ENCODE measurements at places on chromosomes 5 and 9.

- DNase-seq: no peak
These were observed 13.1 kb downstream of the NACC2 start for GRCh38 chr9:136081826-136082495.

DNA sequence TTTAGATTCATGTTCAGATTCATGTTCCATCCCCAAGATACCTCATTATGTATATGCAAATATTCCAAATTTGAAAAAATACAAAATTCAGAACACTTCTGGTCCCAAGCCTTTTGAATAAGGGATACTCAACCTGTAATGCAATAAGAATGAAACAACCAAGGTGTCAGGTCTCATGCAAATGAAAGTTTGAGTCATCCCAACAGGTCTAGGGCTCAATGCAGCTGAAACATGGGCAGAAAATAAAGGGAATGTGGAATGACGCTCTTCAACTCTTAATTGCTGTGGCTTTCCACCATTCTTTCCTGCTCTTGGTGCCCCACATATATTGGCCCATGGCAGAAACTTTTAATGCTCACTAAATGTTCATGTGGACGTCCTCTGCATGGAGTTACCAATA, 107.3 kb upstream of the DAPK1 start:
- DNase-seq: no peak

- DNase-seq: no peak
These were observed 70.3 kb downstream of the PAPPA start for GRCh38 chr9:116223926-116224325.

DNA sequence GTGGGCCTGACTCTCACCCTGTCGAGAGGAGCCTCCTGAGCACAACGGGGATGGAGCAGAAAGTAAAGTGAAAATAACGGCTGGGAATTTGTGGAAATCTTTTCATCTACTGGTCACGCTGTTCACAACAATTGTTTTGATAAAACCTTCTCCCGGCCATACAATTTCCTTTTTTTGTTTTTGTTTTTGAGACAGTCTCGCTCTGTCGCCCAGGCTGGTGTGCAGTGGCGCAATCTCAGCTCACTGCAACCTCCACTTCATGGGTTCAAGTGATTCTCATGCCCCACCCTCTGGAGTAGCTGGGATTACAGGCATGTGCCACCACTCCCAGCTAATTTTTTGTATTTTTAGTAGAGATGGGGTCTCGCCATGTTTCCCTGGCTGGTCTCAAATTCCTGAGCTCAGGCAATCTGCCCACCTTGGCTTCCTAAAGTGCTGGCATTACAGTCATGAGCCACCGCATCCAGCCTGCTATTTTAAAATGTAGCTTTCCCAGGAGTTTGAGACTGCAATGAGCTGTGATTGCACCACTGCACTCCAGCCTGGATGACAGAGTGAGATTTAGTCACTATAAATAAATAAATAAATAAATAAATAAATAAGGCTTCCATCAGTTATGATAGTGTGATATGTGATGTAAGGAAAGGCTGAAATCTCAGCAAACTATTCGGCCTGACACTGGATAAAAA, 73.5 kb upstream of the PTGER4 start:
- DNase-seq: no peak

DNA sequence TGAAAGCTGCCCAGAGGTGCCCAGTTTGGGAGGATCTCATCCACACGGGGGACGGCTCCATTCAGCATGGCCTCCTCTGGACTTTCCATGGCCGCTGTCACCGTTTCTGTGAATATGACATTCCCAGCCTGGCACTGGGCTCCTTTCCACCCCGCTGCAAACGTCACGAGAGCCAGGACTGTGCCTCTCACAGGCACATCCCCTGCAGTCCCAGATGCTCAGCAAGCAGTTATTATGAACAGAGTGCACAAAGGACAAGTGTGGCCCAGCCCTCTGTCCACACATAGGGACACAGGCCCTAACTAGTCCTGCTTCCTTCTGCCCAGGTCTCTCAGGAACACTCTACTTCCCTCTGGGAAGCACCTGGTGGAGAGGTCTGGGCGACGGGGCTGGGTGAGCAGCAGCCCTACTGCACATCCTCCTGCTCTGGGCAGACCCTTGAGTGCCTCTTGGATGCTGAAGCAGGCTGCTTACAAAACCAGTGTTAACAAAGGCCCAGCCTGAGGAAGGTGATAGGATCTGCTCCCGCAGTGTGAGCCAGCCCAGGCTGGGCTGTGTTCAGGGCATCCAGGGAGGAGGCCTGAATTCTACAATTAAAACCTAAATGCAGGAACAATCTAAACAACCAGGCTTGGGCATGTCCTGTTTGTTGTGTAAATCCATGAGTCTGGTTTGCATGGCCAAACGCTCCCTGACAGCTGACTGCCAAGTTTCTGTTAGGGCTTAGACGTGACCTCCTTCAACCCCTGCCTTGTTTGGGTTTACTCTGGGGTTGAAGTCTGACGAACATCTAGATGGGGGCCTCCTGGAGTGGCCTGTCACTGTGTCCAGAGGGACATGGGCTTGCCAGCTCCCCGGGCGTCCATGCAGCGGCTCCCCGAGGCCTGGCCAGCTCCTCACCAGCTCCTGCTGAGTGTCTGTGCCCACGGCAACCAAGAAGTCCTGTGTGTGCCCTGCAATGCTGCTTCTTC, 269.8 kb downstream of the GADD45G start:
- DNase-seq: no peak

- no peak for DNase-seq
These were observed 7.7 kb downstream of the ICE1 start for GRCh38 chr5:5430136-5430535.

GRCh38 chr5:10712574-10713366, 48.3 kb downstream of the DAP start:
- DNase-seq: no peak

GRCh38 chr5:74179179-74179578, 461.3 kb downstream of the ENC1 start:
- DNase-seq: no peak

GRCh38 chr5:78781611-78782286, 133.2 kb upstream of the LHFPL2 start:
- no peak for DNase-seq

DNA sequence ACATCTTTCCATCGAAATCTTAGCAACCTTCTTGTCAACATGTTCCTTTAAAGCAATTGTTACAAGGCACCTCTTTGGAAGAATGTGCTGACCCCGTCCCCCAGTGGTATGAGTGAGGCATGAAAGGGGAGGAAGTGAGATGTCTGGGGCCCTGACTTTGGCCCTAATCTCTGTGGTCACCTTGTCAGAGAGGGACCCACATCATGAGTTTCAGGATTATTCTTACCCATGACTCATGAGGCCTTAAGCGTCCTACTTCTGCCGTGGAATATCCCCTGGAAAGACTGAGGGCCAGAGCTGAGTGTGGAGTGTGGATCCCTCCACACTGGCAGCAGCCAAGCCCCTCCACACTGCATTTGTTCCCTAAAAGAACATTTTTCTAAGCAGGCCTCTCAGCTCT, 81.2 kb downstream of the FSTL4 start:
- no peak for DNase-seq

DNA sequence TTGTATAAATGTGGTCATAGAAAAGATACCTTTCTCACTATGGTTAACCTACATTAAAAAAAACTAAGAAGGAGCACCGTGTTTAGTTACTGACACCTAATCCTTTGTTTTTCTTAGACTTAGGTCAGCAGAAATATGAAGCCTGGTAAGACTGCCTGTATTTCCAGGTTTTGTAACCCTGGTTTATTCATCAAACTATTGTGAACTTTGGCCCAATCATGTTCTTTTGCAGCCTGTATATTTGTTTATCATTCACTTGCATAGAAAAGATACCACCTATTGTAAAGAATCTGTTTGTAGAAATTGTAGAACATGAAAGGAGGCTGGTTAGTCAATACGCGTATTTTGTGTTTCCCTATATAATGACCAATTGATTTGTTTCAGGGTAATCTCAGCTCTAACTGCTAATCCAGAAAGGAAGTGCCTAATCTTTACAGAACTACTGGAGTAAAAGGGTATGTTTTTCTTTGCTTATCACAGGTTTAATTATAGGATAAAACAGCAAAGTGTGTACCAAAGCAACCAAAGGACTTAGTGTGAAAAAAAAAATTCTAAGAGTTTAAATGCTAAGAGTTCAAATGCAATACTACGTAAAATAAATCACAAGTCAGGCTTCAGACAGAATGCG, 103.6 kb downstream of the LURAP1L start:
- DNase-seq: no peak

- no peak for DNase-seq
These were observed 981.4 kb upstream of the WWC1 start for GRCh38 chr5:167309941-167310517.

DNA sequence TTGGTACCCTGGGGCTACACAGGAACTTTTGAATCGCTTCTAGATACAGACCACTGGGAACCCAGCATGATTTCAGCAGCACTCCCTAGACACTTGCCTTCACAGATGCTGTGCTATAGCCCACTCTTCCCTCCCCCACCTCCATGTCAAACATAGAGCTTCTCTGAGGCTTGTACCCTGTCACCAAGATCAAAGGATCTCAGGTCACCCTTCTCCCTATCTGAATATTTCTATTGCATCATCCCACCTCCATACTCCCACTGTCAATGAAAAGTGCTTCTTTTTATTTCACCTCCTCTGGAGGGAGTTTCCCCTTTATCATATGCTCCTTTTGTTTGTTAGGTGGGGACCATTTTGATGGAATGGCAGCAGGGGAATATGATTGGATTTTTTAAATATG, 29.2 kb upstream of the PHF24 start:
- DNase-seq: no peak

DNA sequence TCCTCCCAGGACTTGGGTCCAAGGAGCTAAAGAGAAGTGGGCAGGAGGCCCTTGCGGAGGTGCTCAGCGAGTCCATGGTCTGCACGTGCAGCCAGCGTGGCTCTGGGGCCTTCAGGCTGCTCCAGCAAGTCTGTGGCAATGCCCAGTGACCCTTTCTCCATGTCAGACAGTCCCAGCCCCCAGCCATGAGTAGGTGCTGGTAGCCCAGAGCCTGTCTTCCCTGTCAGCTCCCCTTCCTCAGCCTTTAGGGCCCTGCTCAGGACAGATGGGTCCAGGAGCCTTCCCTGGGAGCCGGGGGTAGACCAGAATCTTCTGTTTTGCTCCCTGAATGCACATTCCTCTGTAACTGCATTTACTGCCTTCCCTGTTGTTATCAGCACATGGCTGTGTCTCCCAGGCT, 147.2 kb upstream of the IRX2 start:
- no peak for DNase-seq

GRCh38 chr5:133317558-133317957, 265.7 kb downstream of the HSPA4 start:
- DNase-seq: no peak

GRCh38 chr9:70117835-70118319, 74.2 kb downstream of the MAMDC2 start:
- DNase-seq: no peak

GRCh38 chr9:88801214-88801796, 190.0 kb upstream of the S1PR3 start:
- DNase-seq: no peak

GRCh38 chr5:156920042-156920860, 42.8 kb downstream of the TIMD4 start:
- no peak for DNase-seq

DNA sequence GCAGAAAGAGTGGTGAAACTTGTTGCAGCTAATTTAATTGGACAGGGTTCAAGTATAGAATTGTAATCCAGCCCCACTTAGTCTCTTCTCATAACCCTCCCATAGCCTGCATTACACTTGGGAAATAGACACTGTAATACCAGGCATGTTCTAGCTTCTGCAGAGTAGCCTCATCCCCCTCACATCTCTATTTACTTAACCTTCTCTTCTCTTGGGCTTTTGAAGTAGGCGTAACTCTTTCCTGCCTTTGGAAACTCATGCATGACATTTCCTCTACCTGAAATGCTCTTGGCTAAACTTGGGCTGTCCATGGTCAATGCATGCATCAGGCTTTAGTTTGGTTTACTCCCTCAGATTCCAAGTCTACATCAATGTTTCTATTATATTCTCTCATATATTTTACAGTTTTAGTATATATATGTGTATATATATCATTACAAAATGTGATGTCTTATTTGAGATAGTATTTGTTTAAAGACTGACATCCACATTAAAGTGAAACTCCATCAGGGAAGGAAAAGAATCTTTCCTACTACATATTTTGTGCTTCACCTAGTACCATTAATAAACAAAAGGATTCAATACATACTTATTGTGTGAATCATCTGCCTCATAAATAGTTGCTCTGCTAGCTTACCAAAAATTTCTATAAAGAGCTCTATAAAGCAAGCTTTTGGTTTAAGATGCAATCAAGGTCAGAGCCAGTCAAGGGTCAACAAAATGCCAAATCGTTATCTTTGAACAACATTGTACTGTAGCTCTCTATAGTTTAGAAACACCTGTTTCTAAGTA, 1158.0 kb downstream of the MAT2B start:
- DNase-seq: no peak

DNA sequence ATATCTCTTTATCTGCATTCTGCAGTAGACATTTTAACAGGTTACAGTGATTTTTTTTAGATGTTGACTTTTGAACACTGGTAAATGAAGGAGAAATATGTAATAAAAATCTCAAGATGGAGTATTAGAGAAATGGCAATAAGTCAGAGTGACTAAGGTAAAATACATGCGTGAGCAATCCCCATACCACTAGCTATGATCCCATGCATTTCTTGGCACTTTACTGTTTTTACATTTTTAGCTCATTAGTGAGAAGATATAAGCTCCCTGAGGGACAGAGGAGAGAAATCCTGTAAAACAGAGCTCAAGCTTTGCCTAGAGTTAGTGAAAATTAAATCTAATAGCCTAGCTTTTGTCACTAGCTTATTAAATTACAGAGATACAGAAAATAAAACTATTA, 181.9 kb upstream of the TRPM3 start:
- DNase-seq: no peak

DNA sequence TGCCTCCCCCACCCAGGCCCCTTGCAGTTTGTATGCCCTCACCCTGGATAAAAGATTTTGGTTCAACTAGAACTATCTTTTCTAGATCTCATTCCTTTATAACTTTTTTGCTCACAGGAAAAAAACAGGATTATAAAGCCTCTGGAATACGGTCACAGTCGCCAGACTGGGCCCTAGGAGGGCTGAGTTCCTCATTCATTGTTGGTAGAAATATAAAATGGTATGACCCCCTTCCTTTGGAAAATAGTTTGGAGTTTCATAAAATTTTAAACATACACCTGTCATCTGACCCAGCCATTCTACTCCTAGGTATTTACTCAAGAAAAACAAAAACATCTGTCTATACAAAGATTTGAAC, 82.1 kb downstream of the HSD17B3 start:
- DNase-seq: no peak

DNA sequence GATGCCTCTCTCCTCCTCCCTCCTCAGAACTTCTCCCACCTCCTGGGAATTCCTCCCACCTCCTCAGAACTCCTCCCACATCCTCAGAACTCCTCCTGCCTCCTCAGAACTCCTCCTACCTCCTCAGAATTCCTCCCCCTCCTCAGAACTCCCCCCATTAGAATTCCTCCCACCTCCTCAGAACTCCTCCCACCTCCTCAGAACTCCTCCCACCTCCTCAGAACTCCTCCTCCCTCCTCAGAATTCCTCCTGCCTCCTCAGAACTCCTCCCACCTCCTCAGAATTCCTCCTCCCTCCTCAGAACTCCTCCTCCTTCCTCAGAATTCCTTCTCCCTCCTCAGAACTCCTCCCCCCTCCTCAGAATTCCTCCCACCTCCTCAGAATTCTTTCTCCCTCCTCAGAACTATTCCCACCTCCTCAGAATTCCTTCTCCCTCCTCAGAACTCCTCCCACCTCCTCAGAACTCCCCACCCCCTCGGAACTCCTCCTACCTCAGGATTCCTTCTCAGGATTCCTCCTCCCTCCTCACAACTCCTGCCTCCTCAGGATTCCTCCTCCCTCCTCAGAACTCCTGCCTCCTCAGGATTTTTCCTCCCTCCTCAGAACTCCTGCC, 23.9 kb downstream of the SLC46A2 start:
- no peak for DNase-seq
